ENCODE measurements at places on chromosomes 6 and 20.

DNA sequence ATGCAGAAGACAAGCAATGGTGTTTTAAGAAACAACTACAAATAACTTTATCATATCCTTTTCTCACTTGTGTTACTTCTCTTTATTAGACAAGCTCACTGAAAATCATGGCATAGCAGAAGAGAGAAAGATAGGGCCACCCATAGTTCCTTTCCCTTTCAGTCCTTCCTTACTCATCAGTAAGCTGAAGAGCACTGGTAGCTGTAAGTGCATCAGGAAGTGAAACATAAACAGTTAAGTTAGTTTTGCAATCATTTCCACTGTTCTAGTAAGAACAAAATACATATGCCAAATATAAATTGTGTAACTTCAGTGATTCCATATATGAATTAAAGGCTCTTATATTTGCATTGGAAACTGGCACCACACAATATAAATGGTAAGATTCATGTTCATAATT lies 220.1 kb downstream of the HACE1 start:
- no peak for DNase-seq

GRCh38 chr6:7541175-7542064 lies at the start of gene DSP:
DSP (plus strand) TSS chr6:7541671; CDS start chr6:7541916, 245 bp downstream.
- DNase-seq, result no peak

GRCh38 chr6:54624779-54625178 lies 221.8 kb upstream of the FAM83B start:
- no peak for DNase-seq

GRCh38 chr6:111657146-111657545 lies 51.5 kb upstream of the TRAF3IP2 start:
- DNase-seq, result peak; percentile 96

- DNase-seq, result no peak
Observed at GRCh38 chr6:46486181-46486580, 5.1 kb downstream of the RCAN2 start.

Measured in renal cortical epithelial cell (primary cell).